Hindlimb muscle (tissue), 1 donor: ENCODE measurements at places on chromosomes 7 and 10.

- DNase-seq, result no peak
These were observed 103.8 kb upstream of the SAMD8 start for GRCh38 chr10:75007646-75008045.

DNA sequence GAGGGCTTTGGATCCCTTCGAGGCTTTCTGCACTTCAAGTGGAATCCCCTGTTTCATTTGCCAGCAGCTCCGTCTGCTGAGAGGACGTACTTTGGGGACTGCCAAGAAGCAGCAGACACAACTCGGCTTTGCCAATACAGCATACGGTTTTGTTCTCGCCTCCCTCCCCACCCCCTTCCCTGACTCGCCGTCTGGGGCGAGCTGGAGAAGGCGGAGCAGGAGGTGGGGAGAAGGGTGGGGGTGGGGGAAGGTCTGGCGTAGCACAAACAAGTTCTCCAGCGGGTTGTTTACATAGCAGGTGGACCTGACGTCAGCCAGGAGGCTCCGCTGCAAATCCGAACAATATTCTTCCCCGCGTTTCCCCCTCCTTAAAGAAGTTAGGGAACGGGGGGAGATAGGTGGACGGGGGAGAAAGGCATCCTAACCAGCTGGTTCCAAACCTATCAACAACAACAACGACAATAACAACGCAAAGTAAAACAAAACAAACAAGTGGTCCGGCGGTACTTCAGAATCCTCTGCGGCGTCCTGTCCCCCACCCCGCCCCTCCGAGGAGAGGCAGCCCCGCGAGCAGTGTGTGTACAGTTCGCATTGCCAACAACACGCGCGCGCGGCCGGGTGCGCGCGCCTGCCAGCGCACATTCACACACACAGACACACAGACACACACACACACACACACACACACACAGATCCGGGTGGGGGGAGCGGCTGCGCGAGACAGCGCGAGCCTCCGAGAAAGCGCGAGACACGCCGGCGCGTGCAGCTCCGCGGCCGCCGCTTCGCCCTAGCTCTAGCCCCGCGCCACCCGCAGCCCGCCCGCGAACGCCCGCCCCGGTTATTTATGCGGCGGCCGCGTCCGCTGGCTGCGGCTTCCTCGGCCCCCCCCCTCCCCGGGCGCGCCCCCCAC lies 167.0 kb upstream of the PPP1R3A start:
- DNase-seq, result peak; percentile 93

DNA sequence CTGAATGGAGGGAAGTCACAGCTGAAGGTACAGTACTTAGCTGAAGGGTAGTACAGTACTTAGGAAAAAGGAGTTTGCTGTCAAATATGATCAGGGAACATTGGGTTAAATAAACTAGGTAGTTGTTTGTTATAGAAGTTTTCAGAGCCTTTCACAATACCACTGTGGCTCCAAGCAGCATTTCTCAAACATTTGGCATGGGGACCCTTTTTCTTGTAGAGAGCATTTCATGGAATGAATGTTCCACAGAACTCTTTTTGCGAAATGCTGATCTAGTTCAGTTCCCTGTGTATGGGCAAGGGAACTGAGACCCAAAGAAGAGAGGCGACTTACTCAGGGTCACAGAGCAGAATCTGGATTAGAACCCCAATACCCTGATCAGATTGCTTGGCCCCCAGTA lies 31.5 kb upstream of the DDX50 start:
- DNase-seq, result no peak

GRCh38 chr7:6460303-6460702 lies 12.5 kb upstream of the DAGLB start:
- DNase-seq, result no peak

GRCh38 chr10:123154711-123155505 lies 706 bp downstream of the BUB3 start:
- DNase-seq, result peak; percentile 45

GRCh38 chr7:45886931-45887667 lies 1.2 kb upstream of the IGFBP1 start:
- DNase-seq, result no peak

DNA sequence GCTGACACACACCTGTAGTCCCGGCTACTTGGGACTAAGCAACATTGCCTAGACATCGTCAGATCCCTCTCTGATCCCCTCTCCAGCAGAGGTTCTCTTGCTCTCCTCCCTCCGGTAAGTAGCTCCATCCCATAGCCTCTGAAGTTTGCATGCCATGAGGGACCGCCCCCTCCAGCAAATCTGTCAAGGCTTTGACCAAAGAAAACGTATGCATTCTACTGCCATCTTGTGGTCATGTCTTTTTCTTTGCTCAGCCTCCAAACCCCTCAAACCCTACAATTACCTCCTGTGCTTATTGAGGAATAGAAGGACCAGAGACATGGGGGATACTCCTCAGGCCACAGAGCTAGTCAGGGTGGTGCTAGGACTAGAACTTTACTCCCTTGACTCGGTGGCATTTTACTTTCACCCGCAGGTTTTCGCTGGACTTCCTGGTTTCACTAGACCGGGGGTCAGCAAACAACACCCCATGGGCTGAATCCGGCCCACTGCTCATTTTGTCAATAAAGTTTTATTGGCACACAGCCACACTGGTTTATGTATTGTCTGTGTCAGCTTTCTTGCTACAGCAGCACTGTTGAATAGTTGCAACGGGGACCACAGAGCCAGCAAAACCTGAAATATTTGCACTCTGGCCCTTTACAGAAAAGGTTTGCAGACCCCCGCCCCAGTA lies 202.6 kb upstream of the FOXK1 start:
- no peak for DNase-seq

DNA sequence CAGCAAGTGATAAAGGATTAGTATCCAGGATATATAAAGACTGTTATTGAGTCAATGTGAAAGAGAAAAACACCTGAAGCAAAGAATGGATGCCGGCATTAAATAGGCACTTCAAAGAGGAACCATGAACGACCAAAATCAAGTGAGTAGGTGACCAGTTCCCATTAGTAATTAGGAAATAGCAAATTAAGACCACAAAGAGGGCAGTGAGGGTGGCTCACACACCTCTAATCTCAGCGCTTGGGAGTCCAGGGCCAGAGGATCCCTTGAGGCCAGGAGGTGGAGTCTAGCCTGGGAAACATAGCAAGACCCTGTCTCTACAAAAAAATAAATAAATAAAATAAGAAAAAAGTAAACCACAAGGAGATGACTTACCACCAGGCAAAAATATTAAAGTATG lies 1.5 kb upstream of the ANTXRL start:
- DNase-seq, result no peak

DNA sequence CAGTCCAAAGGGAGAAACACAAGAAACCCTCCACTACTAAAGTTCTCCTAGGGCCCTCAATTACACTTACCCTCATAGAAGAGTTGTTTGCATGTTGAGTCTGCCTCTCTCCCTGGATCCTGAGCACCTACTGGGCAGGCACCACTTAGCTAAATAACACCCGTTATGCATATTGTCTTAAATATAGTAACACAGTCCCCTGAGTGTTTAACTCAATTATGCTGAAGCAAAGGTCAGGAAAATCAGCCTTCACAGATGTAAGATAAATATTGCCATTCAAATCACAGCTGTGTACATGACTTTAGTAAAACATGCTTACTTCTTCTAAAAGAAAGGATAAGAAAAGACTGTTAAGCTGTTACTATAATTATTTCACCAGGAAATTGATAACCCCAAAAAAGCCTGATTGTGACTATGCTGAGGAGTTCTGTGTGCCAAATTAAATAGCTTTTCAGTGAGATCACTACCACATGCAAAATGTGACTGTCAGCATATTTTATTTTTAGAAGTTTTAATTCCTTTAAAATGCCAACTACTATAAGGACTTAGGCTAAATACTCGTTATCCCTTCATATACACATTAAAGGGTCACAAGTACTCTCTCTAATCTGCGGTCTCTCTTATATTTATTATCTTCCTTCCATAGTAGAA lies 733.9 kb upstream of the PHF14 start:
- no peak for DNase-seq

DNA sequence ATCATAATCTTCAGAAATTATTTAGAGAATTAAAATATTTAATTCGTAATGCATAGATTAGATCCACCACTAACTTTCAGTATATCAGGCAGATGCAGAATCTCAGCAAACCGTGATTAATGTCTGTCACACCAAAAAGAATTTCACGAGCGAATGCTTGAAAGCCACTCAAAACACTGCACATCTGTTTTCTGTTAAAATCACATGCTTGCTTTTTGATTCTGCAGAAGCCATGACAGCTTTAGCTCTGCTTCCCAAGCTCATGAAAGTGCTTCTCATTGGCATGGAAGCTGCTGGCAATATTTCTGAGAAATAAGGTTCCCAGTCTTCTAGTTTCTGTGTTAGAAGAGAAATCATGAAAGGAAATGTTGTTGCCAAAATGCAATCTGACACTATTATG lies 837.8 kb upstream of the LRRN3 start:
- peak; percentile 31 for DNase-seq

DNA sequence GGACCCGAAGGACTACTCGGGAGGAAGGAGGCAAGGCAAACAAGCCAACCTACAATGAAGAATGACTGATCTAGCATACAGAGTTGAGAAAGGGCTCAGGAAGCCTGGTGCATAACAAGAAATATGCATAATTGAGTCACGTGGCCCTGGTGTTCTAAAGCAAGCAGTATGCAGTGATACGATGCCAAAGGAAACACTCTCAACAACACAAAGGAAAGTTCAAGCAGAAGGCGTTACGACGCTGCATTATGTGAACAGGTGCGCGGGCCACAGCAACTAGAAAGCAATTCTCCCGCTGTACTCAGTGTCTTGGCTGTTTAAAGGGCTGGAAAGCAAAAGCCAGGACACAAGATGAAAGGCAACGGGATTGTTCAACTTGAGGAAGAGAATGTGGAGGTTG lies 100.8 kb downstream of the PRTFDC1 start:
- no peak for DNase-seq
